ENCODE measurements at places on chromosomes 5 and 9.

DNA sequence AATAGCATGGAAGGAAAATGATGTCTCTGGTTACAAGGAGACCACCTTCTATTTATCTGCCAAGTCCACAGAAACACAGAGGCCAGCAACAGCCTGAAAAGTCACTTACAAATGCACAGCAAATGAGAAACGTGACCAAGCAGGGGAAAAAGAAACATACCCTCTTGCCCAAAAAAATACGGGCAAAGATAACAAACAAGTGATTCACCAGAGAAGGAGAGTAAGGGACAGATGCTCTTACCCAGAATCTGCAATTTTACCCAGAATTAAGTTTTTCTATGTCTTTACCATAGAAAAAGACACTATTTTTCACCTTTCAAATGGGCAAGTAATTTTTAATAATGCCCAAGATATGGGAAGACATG is 28.1 kb downstream of the CAMSAP1 start:
- no peak for DNase-seq

DNA sequence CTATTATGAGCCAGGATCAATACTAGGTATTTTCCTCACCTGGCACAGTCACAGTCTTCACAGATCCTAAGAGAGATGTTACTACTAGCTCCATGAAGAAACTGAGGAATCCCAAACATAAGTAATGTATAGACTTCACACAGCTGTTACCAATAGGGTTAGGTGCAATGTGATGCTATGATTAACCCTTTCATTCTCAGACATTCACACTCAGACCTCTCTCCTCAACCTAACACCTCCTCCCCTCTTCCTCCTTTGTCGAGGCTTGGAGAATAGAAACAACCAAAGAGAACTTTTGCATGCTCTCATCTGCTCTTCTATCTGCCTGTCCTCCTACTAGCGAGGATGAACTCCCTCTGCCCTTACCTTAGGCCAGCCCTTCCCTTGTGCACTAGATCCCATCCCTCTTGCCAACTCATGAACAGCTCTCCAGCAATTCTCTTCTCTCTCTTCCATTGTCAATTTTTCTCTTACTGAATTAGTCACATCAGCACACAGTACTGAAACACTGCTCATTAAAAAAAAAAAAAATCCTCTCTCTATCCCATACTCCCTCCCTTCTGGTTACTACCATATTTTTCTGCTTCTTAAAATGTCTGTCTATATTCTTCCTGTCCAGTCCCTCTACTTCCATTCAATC is 47.7 kb downstream of the MAPKAP1 start:
- no peak for DNase-seq

GRCh38 chr5:59420596-59420995 is 472.9 kb downstream of the PDE4D start:
- no peak for DNase-seq

DNA sequence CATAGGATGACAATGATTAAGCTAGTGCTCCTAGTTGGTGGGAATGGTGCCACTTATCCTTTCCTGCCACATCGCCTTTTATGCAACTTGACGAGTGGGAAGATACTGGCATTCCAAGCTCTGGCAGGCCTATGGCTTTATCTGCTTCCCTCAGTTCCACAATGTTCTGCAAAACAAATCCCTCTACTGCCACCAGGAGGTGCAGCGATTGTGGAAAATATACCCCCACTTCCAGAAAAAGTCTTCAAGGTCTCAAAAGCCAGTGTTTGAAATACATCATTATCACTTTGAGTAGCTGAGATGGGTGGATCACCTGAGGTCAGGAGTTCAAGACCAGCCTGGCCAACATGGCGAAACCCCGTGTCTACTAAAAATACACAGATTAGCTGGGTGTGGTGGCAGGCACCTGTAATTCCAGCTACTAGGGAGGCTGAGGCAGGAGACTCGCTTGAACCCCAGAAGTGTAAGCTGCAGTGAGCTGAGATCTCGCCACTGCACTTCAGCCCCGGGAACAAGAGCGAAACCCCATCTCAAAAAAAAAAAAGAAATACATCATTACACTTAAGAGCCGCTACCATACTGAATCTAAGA is 3.4 kb downstream of the CLINT1 start:
- DNase-seq = peak; percentile 26

DNA sequence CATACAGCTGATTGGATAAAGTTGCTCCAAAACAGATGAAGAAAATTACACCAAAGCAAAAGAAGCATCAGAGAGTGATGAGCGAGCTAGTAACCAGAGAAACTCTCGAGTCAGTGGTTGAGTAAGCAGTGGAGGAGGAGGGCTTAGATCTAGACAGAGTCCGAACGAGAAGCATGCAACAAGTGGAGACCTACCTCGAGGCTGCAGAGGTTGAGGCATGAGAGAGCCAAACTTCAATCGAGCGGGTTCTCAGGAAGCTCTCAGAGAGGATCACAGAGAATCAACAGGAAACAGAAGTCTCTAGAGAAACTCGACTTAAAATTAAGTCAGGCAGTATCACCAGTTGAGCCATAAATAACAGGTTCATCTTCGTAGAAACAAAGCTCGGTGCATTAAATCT is 6.1 kb downstream of the RUSC2 start:
- no peak for DNase-seq

DNA sequence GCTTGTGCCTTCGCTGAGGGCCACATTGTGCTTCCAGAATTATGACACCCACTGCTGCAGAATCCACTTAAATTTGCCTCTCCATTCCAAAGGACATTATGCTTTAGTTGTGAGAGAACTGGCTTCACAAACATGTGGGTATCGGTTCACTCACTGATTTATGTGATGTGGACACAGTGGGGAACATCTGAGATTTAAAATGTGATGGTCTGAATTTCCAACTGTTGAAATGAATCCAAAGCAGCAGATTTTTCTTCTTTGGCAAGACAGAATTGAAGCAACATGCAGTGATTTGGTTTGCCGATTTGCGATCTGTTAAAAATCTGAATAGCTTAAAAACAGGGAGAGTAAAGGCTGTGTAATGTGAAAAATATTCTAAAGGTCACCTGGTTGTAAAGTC is 20.3 kb downstream of the PCSK5 start:
- no peak for DNase-seq

DNA sequence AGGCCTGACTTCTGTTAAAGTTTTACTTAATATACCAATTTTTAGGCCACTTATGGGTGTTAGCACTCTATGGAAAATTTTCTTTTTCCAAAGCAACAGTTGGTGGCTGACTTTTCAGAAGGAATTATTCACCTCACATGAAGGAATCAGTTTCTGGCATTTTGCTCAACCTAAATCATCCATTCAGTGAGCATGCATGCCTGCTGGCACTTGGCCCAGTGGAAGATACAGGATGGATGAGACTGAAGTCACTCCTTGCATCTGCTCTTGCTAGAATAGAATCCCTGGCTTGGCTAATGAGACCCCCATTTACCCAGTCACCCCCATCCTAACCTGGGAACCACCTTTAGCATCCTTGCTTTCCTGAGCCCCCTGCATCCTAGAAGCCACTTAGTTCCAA is 131.7 kb downstream of the WDR41 start:
- DNase-seq = no peak

DNA sequence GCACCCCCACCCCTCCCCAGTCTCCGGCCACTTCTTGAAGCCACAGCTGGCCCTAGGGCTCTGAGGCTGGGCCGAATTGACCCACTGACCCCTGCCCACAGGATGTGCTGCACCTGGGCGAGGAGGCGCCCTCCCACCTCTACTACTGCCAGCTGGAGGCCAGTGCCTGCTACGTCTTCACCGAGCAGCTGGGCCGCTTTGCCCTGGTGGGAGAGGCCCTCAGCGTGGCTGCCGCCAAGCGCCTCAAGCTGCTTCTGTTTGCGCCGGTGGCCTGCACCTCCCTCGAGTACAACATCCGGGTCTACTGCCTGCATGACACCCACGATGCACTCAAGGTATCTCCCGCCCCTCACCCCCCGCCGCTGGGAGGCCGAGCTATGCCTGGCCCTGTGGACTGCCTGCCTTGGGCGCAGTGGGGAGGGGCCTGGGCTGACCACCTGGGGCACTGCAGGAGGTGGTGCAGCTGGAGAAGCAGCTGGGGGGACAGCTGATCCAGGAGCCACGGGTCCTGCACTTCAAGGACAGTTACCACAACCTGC is 21.3 kb downstream of the HK3 start:
- DNase-seq = no peak

GRCh38 chr5:14178091-14178490 is 34.9 kb downstream of the TRIO start:
- DNase-seq = peak; percentile 39

- no peak for DNase-seq
These were observed 110.8 kb downstream of the FBXL17 start for GRCh38 chr5:108271127-108271526.

GRCh38 chr9:134676886-134677285 is 35.3 kb downstream of the COL5A1 start:
- no peak for DNase-seq

DNA sequence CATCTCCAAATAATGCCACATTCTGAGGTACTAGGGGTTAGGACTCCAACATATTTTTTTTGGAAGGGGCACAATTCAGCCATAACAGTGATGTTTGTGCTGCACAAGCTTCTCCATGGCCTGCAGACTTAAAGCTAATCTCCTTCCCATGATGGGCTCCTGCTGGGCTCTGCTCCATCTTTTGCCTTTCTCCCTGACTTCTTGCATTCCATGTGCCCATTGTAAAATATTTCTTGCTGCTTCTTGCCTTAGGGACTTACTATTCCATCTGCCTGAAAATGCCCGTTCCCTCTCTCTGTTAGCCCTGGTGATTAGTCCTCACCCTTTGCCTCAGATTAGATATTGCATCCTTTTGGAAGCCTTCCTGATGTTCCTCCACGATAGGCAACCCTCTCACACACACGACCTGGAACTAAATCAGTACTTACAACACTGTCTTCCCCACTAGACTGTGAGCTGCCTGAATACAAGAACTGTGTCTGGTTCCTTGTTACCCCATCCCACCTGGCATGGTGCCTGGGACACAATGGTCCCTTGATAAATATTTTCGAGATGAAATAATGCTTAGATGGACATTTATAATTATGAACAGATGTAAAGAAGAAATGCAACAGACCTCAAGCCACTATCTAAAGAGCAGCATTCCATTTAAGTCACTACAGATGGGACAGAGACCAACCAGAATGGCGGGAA is 33.5 kb downstream of the OR1J1 start:
- peak; percentile 57 for DNase-seq

- DNase-seq = no peak
These were observed 1.2 kb upstream of the CCDC183 start for GRCh38 chr9:136795000-136795348.

Measured in GM04503 (cell line).